ENCODE measurements at places on chromosomes 11 and 22. TPM values are rescaled to one million over a fixed set of nuclear protein-coding genes. Genes with fewer than 3 reads are reported as not detected.

Gene CCDC86
- 12.0 TPM for total RNA-seq

Gene RAG2
- not detected for total RNA-seq

Gene DEPDC7
- total RNA-seq, result 3.5 TPM

Gene LRRC75B
- total RNA-seq, result 6.0 TPM

Gene SCN4B
- under 0.01 TPM for total RNA-seq

Gene OR2AG1
- not detected for total RNA-seq

Gene EHF
- total RNA-seq, result 0.18 TPM

Gene TREH
- total RNA-seq, result not detected

Gene CNTN5
- total RNA-seq, result 0.90 TPM

Gene OR51I1
- total RNA-seq, result not detected
